Activated CD8-positive, alpha-beta T cell treated with anti-CD3 and anti-CD28 coated beads, Interleukin-2, amount 10 ng/mL, durations not matched to agents 7 days and 5 days (primary cell): ENCODE measurements at places on chromosomes 12 and 14.

GRCh38 chr14:104924421-104925213 lies at the start of gene PLD4:
Gene PLD4, plus strand, starts transcription at chr14:104924879. Its CDS starts 2,262 bp downstream, at chr14:104927141.
- H3K27me3 ChIP-seq, result peaks cover 8% of the 10 kb centered on the region
- no peak within 1 kb of the TSS for H3K27ac ChIP-seq
- no peaks in the 10 kb centered on the region for H3K4me1 ChIP-seq
- no peak for DNase-seq
- H3K36me3 ChIP-seq, result no peaks in the 10 kb centered on the region

GRCh38 chr12:15644700-15645099 lies 144.5 kb downstream of the EPS8 start:
- no peak overlapping the region for H3K4me3 ChIP-seq
- H3K4me1 ChIP-seq, result no peaks in the 10 kb centered on the region
- DNase-seq, result no peak
- H3K27me3 ChIP-seq, result no peaks in the 10 kb centered on the region

GRCh38 chr14:31484754-31485153 lies 3.1 kb downstream of the GPR33 start:
- H3K4me3 ChIP-seq, result no peak overlapping the region
- DNase-seq, result no peak
- H3K4me1 ChIP-seq, result no peaks in the 10 kb centered on the region
- no peaks in the 10 kb centered on the region for H3K27me3 ChIP-seq

- no peak overlapping the region for H3K4me3 ChIP-seq
- peaks cover 3% of the 10 kb centered on the region for H3K36me3 ChIP-seq
- no peak overlapping the region for H3K27ac ChIP-seq
Measured at GRCh38 chr14:103279142-103280025, 54.7 kb upstream of the EIF5 start.

DNA sequence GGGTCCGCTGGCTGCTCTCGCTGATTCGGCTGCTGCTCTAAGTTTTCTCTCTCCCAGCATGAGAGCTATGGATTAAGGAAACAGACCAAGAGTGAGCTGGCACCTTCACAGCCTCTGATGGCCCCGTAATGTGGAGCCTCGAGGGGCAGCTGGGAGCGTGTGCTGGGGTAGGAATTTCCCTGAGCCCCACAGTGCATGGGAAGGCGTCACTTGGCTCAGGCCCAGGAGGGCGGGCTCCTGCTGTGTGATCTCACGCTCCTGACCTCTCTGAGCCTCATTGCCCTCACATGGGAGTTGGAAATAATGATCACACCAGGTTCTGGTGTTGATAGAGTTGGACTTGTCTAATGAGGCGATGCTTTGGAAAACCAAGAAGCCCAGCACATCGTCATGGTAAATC lies 238.6 kb upstream of the CRY1 start:
- no peaks in the 10 kb centered on the region for H3K27me3 ChIP-seq
- no peak overlapping the region for H3K4me3 ChIP-seq
- H3K4me1 ChIP-seq, result peaks cover 90% of the 10 kb centered on the region
- peaks cover 35% of the 10 kb centered on the region for H3K36me3 ChIP-seq

DNA sequence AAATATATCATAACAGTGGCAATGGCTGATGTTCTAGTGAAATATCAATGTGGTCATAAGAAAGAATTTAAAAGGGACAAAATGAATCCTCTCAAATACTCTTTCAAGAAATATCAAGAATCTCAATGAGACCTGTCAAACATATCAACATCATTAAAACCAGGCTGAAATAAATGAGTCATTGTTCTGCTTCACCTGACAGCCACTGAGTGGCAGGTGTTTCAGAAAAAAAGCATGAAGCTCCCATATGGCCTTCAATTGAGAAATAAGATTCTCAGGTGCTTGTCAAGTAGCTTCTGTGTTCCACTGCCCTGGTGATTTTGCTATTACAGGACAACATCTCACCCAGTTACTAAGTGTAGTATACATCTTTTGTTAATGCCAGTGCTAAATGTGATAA lies 21.5 kb downstream of the ANAPC5 start:
- no peak overlapping the region for H3K27ac ChIP-seq
- H3K36me3 ChIP-seq, result peaks cover 81% of the 10 kb centered on the region
- H3K4me3 ChIP-seq, result no peak overlapping the region
- no peaks in the 10 kb centered on the region for H3K27me3 ChIP-seq
- peaks cover 11% of the 10 kb centered on the region for H3K4me1 ChIP-seq

- H3K27ac ChIP-seq, result no peak overlapping the region
- H3K4me3 ChIP-seq, result no peak overlapping the region
- DNase-seq, result no peak
- peaks cover 20% of the 10 kb centered on the region for H3K4me1 ChIP-seq
Measured at GRCh38 chr12:22042976-22043669, 2.9 kb upstream of the CMAS start.

DNA sequence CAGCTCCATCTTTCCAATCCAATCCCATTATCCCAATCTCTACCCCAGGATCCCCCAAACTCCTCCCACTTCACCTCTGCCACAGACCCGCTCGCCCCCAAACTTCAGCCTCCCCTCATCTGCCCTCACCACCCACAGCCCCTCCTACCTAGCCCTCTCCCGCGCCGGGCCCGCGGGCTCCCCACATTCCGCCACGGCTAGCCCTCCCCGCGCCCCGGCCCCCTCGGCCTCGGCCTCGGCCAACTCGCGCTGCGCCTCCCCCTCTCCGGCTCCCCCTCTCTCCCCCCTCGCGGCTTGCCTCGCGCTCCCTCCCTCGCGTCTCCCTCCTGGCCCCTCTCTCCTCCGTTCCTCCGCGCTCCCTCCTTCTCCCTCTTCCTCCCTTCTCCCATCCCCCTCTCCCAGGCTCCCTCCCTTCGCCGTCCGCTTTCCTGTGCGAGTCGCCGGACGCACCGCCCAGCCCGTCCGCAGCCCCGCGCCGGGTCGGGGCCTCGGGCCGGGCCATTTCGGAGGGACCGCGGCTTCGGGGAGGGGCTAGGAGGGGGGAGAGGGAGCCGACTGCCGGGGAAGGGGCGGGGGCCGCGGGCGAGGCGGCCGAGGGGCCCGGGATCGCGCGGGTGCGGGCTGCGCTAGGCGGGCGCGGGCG lies at the start of gene ATN1:
ATN1 (plus strand) TSS at position 581 of the 643 bp plus-strand sequence. CDS start 6,043 bp downstream, outside the sequence.
- no peaks in the 10 kb centered on the region for H3K27me3 ChIP-seq
- peak; percentile 51 for DNase-seq
- H3K4me1 ChIP-seq, result peaks cover 68% of the 10 kb centered on the region

GRCh38 chr14:57464008-57464730 lies 29.5 kb downstream of the CCDC198 start:
- H3K27ac ChIP-seq, result no peak overlapping the region
- H3K4me3 ChIP-seq, result no peak overlapping the region
- H3K36me3 ChIP-seq, result no peaks in the 10 kb centered on the region
- H3K4me1 ChIP-seq, result no peaks in the 10 kb centered on the region
- no peaks in the 10 kb centered on the region for H3K27me3 ChIP-seq
- DNase-seq, result no peak

GRCh38 chr14:70188659-70189455 lies at the start of gene SLC8A3:
Gene SLC8A3, minus strand, starts transcription at chr14:70188951. Its CDS starts 20,529 bp downstream, at chr14:70168422.
- peak; percentile 29 for DNase-seq
- H3K27ac ChIP-seq, result no peak within 1 kb of the TSS
- peak within 1 kb of the TSS; percentile 76 for H3K4me3 ChIP-seq
- no peaks in the 10 kb centered on the region for H3K36me3 ChIP-seq
- peaks cover 26% of the 10 kb centered on the region for H3K4me1 ChIP-seq
- peaks cover 60% of the 10 kb centered on the region for H3K27me3 ChIP-seq

- H3K4me1 ChIP-seq, result peaks cover 27% of the 10 kb centered on the region
- H3K27me3 ChIP-seq, result no peaks in the 10 kb centered on the region
- H3K4me3 ChIP-seq, result no peak overlapping the region
- H3K27ac ChIP-seq, result no peak overlapping the region
- no peak for DNase-seq
Measured at GRCh38 chr12:19527866-19528265, 88.6 kb downstream of the AEBP2 start.

GRCh38 chr12:6323340-6323994 lies 13.0 kb downstream of the PLEKHG6 start:
- H3K4me3 ChIP-seq, result peak overlapping the region; percentile 45
- peaks cover 62% of the 10 kb centered on the region for H3K4me1 ChIP-seq
- peak overlapping the region; percentile 87 for H3K27ac ChIP-seq
- peaks cover 26% of the 10 kb centered on the region for H3K36me3 ChIP-seq
- DNase-seq, result peak; percentile 60

GRCh38 chr14:20247646-20248246 lies 8.7 kb downstream of the OR11H4 start:
- H3K36me3 ChIP-seq, result no peaks in the 10 kb centered on the region
- no peaks in the 10 kb centered on the region for H3K27me3 ChIP-seq
- no peak for DNase-seq
- H3K4me3 ChIP-seq, result no peak overlapping the region
- H3K27ac ChIP-seq, result no peak overlapping the region

- no peaks in the 10 kb centered on the region for H3K27me3 ChIP-seq
- no peak overlapping the region for H3K4me3 ChIP-seq
- H3K36me3 ChIP-seq, result no peaks in the 10 kb centered on the region
Measured at GRCh38 chr14:80428671-80429070, 217.4 kb upstream of the DIO2 start.

GRCh38 chr12:2027351-2027750 lies 23.1 kb upstream of the DCP1B start:
- H3K4me1 ChIP-seq, result no peaks in the 10 kb centered on the region
- H3K4me3 ChIP-seq, result no peak overlapping the region
- no peak overlapping the region for H3K27ac ChIP-seq
- no peaks in the 10 kb centered on the region for H3K36me3 ChIP-seq
- H3K27me3 ChIP-seq, result peaks cover 26% of the 10 kb centered on the region
- DNase-seq, result no peak

DNA sequence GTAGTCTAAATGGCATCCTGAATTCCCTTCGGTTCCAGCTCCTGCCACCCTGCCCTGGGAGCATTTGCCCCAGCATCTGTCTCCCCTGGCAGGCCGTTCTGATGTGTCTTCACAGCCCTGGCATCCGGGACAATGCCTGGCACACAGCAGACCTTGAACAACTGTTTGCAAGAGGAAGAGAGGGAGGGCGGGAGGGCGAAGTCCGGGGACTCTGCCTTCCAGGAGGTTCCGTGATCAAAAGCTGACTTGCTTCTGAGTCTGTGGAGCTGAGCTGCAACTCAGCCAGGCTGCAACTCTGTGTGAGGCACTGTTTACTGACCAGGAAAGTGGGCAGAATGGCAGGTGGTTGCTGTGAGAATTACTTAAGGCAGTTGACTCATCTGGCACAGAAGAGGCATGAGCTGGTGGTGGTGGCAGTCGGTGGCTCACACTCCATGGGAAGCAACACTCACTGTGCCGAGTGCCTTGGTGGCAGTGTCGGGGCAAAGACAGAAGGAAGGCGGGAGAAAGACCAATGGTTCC lies 61.1 kb upstream of the DLK1 start:
- DNase-seq, result no peak
- H3K4me1 ChIP-seq, result peaks cover 6% of the 10 kb centered on the region
- H3K36me3 ChIP-seq, result no peaks in the 10 kb centered on the region
- no peak overlapping the region for H3K27ac ChIP-seq
